ENCODE measurements at places on chromosomes 2 and 18. TPM values are rescaled to one million over a fixed set of nuclear protein-coding genes. Genes with fewer than 3 reads are reported as not detected.

DNA sequence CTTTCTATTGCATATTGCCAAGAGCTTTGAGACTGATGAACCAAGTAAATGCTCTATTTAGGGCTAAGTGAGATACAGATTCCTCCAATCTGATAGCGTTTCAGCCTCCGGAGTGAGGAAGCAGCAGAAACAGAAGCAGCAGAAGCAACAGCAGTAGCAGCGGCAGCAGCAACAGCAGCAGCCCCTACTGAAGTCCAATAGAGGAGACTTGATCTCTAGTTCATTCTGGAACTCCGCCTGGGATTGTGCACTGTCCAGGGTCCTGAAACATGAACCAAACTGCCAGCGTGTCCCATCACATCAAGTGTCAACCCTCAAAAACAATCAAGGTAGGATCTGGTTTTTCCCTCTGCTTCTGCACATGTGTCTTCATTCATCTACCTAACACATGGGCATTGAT is at the start of gene DPP10:
DPP10 (plus strand) TSS at position 132 of the 400 bp plus-strand sequence.
- no peak within 1 kb of the TSS for H3K4me3 ChIP-seq
- no peaks in the 10 kb centered on the region for H3K27me3 ChIP-seq
- H3K36me3 ChIP-seq = no peaks in the 10 kb centered on the region
- H3K27ac ChIP-seq = no peak within 1 kb of the TSS
- peak; percentile 73 for DNase-seq
- H3K4me1 ChIP-seq = no peaks in the 10 kb centered on the region

DNA sequence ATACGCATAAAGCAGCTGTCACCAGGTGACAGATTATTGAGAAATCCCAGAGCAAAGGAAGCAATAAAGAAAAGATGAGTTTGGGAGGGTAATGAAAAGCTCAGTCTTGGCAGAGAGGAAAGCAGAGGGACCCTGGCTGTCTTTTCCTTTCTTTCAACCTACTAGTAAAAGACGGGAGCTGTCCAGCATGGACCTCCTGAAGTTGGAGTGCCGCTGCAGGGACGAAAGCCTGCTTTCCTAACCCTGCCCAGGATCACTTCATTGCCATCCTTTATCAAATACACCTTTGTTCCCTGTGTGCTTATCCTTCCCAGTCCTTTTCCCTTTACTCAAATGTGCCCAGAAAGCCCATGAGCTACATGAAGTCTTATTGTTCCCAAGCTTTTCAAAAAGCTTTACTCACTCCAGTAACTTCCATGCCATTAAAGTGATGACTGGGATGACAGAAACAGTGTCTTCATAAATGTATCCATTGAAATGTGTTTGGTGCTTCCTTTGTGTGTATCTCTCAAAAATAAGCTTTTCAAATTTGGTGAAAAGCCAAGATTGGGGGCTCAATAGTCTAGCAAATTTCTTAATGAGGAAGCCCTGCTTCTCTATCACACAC is 3.7 kb upstream of the SPR start:
- no peak overlapping the region for H3K27ac ChIP-seq
- H3K4me3 ChIP-seq = no peak overlapping the region
- peaks cover 11% of the 10 kb centered on the region for H3K4me1 ChIP-seq
- peak; percentile 68 for DNase-seq
- no peaks in the 10 kb centered on the region for H3K36me3 ChIP-seq
- peaks cover 21% of the 10 kb centered on the region for H3K27me3 ChIP-seq

GRCh38 chr2:165687426-165688002 is 106.5 kb downstream of the GALNT3 start:
- no peak overlapping the region for H3K4me3 ChIP-seq
- H3K27me3 ChIP-seq = no peaks in the 10 kb centered on the region
- H3K36me3 ChIP-seq = peaks cover 2% of the 10 kb centered on the region
- no peak overlapping the region for H3K27ac ChIP-seq

GRCh38 chr2:166921261-166921896 is 33.1 kb downstream of the XIRP2 start:
- H3K36me3 ChIP-seq = no peaks in the 10 kb centered on the region
- H3K27me3 ChIP-seq = no peaks in the 10 kb centered on the region
- H3K4me3 ChIP-seq = no peak overlapping the region
- peak; percentile 6 for DNase-seq
- H3K4me1 ChIP-seq = no peaks in the 10 kb centered on the region

DNA sequence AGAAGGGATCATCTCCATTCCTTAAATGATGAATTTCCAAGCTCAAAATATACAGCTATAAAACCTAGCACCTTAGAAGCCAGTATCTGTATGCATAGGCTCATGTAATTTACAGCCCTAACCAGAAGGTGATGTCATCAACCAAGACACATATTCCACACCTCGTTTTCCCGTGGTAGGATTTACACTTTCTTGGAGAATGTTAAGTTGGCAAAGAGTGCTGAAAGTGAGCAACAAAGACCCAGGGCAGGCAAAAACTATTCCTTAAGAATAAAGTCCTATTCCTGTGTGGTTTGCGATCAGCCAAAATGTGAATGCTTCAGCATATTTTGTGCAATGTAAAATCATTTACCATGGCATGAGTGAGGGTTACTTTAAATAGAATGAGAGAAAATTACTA is 247.1 kb downstream of the OSR1 start:
- no peaks in the 10 kb centered on the region for H3K27me3 ChIP-seq
- H3K4me3 ChIP-seq = no peak overlapping the region
- peak; percentile 90 for DNase-seq
- no peak overlapping the region for H3K27ac ChIP-seq
- no peaks in the 10 kb centered on the region for H3K36me3 ChIP-seq

DNA sequence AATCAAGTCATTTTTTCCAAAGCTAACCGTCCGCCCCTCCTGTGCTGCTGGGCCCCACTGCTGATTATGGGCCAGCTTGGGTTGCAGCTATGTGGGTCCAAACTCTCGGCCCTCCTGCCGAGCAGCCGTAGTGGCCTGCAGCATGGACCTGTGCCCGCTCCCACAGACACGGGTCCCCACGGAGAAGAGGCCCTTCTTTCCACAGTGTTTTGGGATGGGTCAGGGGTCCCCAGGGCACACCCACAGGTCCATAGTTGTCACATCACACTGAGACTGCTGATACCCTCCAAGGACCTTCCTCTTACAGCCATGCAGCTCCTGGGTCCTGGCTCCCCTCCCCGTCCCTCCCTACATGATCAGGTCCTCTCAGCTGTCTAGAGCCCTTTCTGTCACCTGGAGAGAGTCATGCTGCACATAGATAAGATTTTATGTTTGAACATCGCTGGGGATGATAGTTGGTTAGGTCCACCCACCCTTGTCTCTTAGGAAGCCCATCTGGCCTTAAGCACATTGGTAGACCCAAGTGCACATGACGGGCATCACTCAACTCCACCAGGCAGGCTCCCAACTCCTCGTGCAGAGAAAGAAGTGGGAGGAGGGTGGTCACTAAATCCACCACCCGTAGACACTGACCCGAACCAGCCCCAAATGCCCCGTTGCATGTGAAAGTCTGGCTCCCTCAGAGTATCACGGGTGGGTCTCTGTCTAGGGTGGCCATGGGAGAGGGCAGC is 17.5 kb downstream of the GPR55 start:
- no peaks in the 10 kb centered on the region for H3K36me3 ChIP-seq
- peaks cover 14% of the 10 kb centered on the region for H3K27me3 ChIP-seq
- no peaks in the 10 kb centered on the region for H3K4me1 ChIP-seq
- no peak for DNase-seq
- no peak overlapping the region for H3K4me3 ChIP-seq
- no peak overlapping the region for H3K27ac ChIP-seq

The SNORC gene
- 0.80 TPM for total RNA-seq

DNA sequence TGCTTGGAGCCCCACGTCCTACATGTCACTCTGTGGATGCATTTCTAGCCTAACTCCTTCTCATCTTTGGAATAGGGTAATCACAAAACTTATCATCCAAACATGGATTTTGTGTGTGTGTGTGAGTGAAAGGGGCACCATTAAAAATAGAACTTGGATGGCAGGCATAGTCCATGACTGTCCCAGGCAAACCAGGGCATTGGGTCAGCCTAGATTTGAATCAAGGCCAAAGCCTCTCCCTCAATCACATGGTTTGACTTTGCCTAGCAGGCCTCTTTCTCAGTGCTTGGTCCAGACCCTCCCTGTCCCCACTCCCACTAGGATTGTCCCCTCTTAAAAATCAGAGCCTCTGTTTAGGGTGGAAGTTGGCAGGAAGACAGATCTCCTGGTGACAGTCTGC is 67.4 kb upstream of the BCL2L11 start:
- no peak overlapping the region for H3K4me3 ChIP-seq
- no peaks in the 10 kb centered on the region for H3K36me3 ChIP-seq
- H3K27ac ChIP-seq = no peak overlapping the region
- H3K4me1 ChIP-seq = no peaks in the 10 kb centered on the region
- no peak for DNase-seq

- H3K4me3 ChIP-seq = no peak overlapping the region
- H3K27ac ChIP-seq = no peak overlapping the region
- no peaks in the 10 kb centered on the region for H3K4me1 ChIP-seq
- DNase-seq = no peak
- peaks cover 18% of the 10 kb centered on the region for H3K36me3 ChIP-seq
These were observed 10.0 kb upstream of the STPG4 start for GRCh38 chr2:47165001-47165555.

The CRYGC gene
- not detected for total RNA-seq

The CLEC4F gene
- total RNA-seq = 0.09 TPM

DNA sequence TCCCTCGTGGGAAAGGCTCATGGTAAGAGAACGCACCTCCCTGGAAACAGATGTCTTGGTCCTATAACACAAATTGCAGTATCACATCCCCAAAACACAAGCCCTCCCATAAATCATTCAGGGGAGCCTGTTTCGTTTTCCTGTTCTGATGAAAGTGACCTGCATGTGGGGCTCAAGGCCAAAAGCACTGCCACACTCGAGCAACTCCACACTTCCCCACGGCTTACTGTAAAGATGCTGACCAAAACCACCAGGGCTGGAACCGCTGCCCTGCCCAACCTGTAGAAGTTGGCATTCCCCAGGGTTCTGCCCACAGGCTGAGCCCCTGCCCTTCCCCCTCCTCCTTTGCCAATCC is 139.7 kb downstream of the BCL11A start:
- H3K4me1 ChIP-seq = no peaks in the 10 kb centered on the region
- H3K36me3 ChIP-seq = no peaks in the 10 kb centered on the region
- no peak overlapping the region for H3K4me3 ChIP-seq
- no peaks in the 10 kb centered on the region for H3K27me3 ChIP-seq
